ENCODE measurements at places on chromosomes 13 and 19.

GRCh38 chr13:70708775-70709174 lies 600.5 kb upstream of the KLHL1 start:
- no peak for DNase-seq

DNA sequence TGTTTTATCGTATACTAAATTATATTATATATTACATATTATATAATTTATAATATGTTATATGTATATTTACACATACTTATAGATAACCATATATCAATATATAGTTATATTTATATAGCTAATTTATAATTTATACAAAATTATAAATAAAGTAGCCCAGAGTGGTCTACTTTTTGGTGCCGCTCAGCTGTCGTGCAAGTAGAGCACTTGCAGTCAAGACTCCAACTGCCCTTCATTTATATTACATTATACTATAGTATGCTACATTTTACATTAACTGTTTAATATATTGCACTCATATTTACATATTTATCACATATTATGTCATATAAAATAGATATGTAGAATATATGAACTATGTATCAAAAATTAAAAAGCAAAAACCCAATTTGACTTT lies 1124.7 kb upstream of the MIR17HG start:
- DNase-seq, result no peak

- DNase-seq, result no peak
Observed at GRCh38 chr13:102571075-102571474, 25.7 kb upstream of the TPP2 start.

GRCh38 chr13:51922771-51923480 lies 61.2 kb downstream of the CCDC70 start:
- DNase-seq, result no peak

- DNase-seq, result no peak
Observed at GRCh38 chr19:33629826-33630375, 8.1 kb downstream of the CHST8 start.

- DNase-seq, result peak; percentile 80
Observed at GRCh38 chr19:14505488-14506239, 9.7 kb upstream of the GIPC1 start.

GRCh38 chr13:75308222-75308621 lies 173.7 kb downstream of the TBC1D4 start:
- DNase-seq, result peak; percentile 63

- no peak for DNase-seq
Observed at GRCh38 chr13:111337206-111337605, 16.8 kb downstream of the TEX29 start.

GRCh38 chr19:46913198-46913851 lies 52.5 kb downstream of the ARHGAP35 start:
- DNase-seq, result no peak

GRCh38 chr19:49359851-49360820 lies 2.1 kb downstream of the TEAD2 start:
- no peak for DNase-seq

DNA sequence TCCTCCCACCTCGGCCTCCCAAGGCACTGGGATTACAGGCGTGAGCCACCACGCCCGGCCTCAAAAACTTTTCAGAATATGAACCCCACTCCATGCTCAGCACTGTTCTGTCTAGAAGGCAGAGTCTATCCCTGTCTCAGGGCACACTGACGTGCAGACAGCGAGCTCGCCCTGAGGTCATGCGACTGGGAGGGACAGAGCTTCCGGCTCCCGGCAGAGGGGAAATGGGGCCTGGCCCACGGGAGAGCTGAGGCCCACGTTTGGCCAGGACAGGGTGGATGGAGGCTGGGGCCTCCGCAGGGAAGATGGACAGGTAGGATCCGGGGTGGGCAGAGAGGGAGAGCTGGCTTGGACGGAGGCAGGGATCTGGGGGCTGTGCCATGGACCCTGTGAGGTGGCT lies 2.8 kb upstream of the AZU1 start:
- no peak for DNase-seq

GRCh38 chr13:100535426-100536135 lies 53.0 kb downstream of the GGACT start:
- DNase-seq, result no peak

GRCh38 chr19:47404334-47405196 lies 14.8 kb downstream of the MEIS3 start:
- DNase-seq, result no peak

- peak; percentile 86 for DNase-seq
Observed at GRCh38 chr19:12956446-12957388, at the start of gene GADD45GIP1. Gene GADD45GIP1 (minus strand): TSS chr19:12957223. CDS start chr19:12957212, 11 bp downstream.

GRCh38 chr19:17949956-17950309 lies 17.0 kb upstream of the KCNN1 start:
- DNase-seq, result no peak

DNA sequence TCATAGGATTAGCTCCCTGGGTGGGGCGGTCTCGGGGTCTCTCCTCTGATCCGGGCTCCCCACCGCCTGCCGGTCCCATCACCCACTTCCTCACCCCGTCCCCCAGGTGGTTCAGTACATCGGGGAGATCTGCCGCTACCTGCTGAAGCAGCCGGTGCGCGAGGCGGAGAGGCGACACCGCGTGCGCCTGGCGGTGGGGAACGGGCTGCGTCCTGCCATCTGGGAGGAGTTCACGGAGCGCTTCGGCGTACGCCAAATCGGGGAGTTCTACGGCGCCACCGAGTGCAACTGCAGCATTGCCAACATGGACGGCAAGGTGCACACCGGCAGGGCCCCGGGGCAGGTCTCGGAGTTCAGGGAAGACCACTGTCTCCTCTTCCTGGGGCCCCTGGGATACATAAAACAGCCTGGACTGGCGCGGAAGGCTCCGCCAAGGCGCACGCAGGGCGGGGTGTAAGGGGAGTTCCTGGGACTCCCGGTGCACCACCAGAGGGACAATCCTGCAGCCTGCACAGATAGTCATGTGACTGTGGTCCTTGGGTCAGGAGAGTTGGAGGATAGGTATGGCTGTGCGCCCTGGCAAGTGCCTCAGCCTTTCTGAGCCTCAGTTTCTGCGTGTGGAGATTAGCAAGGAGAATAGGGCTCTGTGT lies 14.2 kb upstream of the PGLS start:
- DNase-seq, result no peak

- DNase-seq, result no peak
Observed at GRCh38 chr13:63910511-63910910, 2494.9 kb upstream of the PCDH20 start.

DNA sequence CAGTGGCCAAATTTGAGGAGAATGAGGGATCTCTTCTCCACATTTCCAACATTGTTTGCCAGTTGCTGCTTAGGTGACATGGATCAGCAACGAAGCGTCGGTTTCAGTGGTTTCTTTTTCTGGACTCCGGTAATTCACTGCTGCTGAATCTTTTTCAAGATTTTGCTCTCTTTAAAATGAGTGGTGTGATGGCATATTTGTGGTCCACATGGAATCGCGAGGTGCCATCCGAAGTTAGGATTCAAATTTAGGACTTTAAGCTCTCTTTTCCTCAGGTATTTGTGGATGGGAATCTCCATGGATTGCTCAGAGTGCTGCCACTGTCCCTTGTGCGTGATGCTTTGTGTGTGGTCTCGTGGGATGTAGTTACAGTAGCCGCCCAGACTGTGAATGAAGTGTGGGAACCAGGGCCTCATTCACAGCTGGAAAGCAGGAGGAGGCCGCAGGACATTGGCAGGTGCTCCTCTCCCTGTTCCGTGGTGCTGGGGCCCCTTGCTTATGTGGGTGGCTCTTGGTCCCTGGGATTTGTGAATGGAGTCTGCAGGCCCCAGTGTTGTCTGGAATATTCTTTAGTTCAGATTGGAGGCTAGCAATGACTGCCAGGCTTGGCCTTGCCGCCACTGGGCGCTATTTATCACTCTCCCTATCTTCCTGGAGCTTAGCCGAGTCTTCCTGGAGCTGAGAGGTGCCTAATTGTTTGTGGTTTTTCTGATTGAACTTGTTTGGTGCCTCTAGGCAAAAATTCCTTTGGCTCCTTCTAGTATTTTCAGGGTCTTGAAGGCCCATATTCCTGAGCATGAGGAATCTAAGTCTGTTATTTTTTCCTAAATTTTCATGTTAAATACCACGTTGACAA lies 1.5 kb downstream of the ILF3 start:
- DNase-seq, result peak; percentile 22

DNA sequence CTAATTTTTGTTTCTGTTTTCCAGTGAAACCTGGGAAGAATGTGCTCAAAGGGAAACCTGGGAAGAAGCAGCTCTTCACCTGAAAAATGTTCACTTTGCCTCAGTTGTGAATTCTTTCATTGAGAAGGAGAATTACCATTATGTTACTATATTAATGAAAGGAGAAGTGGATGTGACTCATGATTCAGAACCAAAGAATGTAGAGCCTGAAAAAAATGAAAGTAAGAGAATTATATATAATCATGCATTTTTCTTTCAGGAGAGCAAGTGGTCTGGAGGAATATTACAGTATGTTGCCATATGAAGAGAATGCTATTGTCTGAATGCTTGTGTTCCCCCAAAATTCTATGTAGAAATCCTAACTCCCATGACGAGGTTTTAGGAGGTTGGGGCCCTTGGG lies 3.4 kb downstream of the NUDT15 start:
- DNase-seq, result no peak
